Stimulated activated CD4-positive, alpha-beta T cell treated with anti-CD3 and anti-CD28 coated beads, Interleukin-2, amount 100 ng/mL, for 48 hours (primary cell): ENCODE measurements at places on chromosomes 12 and 14.

- DNase-seq = no peak
These were observed 172.7 kb upstream of the CNOT2 start for GRCh38 chr12:70070494-70071007.

DNA sequence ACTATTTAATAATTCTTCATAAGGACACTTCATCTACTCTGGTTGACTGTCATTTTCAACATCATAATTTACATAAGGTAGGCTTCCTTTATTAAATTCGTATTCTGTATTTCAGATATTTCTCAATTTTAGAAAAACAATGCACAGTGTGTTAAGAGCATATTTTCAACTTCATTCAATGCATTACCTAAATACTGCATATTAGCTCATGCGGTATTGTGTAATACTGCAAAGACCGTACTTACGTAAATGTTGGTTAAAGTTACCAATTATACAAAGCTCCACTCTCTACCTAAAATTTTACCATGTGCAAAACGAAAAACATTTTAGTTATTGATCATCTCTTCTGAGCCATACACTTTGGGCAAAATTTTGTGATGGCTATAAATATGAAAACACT lies 62.8 kb downstream of the EXOC5 start:
- DNase-seq = no peak

GRCh38 chr12:45200491-45201043 lies 15.3 kb upstream of the ANO6 start:
- no peak for DNase-seq

GRCh38 chr14:51653775-51654532 lies 2.2 kb downstream of the FRMD6 start:
- DNase-seq = no peak

GRCh38 chr12:26566675-26567074 lies 266.3 kb downstream of the ITPR2 start:
- no peak for DNase-seq

DNA sequence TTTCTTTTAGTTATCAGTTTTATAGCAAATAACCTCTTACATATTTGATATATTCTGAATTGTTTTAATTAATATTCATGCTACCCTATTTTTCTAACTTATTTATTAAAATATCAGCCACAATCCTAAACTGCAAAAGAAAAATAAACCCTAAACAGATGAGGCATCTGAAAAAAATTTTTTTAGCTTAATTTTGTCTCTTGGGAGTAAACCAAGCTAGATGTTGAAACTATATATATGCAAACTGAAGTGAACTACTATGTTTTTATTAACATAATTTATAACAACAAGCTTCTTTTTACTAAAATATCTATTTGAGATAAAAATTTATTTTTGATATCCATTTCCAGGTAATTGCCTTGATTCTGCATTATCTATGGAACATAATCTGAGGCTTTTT lies 87.6 kb downstream of the PTPRQ start:
- DNase-seq = no peak

- no peak for DNase-seq
These were observed 25.3 kb downstream of the PHLDA1 start for GRCh38 chr12:76006028-76006925.

DNA sequence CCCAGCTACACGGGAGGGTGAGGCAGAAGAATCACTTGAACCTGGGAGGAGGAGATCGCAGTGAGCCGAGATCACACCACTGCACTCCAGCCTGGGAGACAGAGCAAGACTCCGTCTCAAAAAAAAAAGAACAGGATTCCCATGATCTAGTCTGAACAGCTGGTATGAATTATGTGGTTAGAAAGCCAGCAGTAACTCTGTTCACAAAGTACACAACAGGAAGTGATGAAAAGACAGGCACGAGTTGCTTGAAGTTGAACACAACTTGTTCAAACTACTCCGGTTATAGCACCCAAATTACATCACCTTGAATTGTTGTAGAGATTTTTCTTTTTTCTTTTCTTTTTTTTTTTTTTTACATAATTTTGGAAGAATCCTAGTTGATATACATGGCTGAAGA lies 238.8 kb upstream of the RGS6 start:
- no peak for DNase-seq

DNA sequence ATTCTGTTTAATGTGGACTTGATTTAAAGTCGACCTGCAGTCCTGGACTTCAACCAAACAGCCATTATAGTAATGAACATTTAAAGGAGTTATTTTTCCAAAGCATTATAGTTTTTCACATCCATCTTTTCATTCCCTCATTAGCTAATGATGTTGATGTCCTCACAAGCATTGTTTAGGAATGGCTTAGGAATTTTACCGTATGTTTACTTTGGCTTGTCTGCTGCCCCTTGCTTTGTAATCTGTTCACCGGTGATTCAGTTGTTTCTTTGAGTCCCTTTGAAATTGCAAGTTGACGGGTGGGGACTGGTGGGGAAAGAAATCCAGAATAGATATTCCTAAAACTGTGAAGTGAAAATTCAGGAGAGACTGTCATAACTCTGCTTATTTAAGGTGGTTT lies 25.4 kb downstream of the PRKCH start:
- DNase-seq = no peak

DNA sequence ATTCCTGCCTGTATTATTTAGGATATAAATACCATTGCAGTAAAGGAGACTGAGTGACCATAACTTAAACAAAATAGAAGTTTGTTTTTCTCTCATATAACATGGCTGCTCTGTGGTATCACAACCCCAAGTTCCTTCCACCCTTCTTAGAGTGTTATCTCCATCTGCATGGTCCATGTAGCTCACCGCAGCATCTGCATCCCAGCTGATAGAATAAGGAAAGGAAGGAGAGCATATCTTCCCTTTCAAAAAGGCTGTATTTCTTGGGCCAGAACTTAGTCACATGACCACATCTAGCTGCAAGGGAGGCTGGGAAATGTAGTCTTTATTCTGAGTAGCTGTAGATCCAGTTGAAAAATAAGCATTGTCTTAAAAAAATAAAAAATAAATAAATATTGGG lies 184.8 kb upstream of the NUDT4 start:
- DNase-seq = no peak

- no peak for DNase-seq
These were observed 5.2 kb upstream of the HELB start for GRCh38 chr12:66297080-66297479.

- DNase-seq = no peak
These were observed 11.5 kb upstream of the NT5DC3 start for GRCh38 chr12:103852498-103852997.

DNA sequence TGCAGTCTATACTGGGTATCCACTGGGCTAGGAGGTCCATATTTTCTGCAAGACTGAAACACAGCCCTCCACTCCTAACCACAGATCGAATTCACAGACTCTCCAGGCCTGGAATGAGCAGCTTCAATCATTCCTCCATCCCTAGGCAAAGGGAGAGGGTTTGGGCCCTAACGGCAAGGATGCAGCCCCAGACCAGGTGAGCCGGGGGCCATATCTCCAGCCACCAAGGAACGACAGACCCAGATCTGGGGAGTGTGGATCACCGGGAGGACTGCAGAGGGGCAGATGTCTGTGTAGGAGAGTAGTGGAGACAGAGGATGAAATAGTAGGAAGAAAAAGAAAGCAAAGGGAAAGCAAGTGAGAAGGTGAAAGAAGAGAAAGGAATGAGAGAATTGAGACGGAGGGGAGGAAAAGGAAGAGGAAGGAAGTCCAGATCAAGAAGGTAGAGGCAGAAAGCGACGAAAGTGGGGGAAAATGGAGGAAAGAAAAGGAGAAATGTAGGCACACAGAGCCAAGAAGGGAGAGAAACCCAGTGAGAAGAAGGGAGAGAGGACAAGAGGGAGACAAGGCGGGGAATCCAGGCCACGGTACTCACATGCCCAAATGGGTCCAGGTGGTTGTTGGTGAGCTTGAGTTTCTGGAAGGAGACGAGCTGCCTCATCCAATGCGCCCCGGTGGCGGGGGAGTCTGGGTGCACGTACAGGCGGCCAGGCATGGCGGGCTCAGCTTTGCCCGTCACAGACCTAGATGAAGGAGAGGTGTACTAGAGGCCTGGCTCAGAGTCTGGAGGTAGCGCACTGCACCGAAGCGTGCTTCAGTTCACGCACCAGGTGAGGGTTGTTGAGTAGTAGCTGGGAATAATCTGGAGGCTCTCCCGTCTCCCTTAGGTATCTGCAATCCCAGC lies 7.7 kb downstream of the TBX5 start:
- DNase-seq = no peak

DNA sequence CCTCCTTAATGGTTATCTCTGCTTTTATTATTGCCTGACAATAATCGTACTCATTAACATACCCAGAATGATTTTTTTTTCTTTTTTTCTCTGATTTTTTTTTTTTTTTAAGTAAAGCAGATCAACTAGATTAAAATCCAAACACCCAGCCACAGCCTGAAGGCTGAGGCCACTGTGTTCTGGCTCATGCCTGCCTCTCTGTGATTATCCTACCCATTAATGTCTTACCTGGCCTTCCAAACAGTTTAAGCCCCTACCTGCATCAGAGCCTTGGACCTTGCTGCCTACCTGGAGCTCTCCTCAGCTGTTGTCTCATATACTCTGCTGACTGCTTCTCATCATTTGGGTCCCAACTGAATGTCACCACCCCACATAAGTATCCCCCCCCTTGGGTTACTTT lies 6.8 kb upstream of the TMED10 start:
- DNase-seq = no peak

- DNase-seq = no peak
These were observed 6.5 kb downstream of the JDP2 start for GRCh38 chr14:75434138-75434889.

- DNase-seq = no peak
These were observed 9.7 kb downstream of the KRT76 start for GRCh38 chr12:52767427-52767826.

DNA sequence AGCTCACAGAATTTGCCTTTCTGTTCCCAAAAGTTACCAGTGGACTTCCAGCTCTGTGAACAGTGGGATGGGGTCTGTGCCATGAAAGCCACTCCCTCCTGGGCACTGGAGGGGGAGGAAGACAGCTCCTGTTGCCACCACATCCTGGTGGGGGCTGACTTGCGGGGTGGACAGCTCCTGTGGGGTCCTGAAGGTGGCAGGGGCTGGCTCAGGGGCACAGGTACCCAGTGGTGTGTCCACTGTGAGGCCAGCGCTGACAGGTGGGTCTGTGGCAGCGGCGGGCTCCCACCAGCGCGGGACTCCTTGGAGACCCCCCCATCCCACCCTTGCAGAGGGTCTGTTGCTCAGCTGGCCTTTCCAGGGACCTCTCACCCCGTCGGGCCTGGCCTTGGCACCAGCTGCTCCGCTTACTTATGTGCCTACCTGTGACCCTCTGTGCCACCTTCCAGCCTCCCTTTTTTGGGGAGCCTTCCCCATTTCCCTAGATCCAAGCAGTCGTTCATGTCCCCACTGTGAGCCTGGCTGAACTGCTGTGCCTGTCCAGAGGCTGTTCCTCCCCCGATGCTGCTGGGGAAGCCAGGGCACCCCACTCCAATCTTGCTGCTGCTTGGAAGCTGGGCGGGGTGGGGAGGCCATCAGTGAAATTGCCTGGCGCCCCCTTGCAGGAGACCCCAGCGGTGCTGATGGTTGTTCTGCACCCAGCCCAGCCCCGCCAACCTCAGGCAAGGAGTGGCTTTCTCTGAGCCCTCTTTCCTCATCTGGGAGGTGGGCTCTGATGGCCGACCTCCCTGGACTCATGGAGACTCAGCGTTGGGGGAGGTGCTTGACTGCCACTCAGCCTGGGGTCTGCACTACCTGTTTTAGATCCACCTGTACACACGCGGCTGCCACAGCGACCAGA lies 2.2 kb downstream of the TEDC1 start:
- DNase-seq = no peak

DNA sequence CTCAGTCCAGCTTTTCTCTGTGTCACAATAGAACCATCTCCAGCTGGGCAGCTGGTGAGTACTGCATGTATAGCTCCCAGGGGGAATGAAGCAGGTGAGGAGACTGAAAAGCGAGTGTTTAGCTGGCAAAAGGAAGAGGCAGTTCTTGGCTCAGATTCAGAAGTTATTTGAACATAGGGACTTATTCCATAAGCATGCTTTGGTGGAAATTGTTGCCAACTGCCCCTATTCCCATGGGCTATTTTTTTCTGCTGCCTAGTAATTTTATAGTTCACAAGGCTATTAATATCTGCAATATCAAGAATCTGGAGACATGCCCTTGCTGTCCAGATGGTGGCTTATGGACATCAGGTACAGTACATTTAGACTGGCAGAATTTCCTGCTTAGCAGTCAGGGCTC lies 1112.7 kb downstream of the LRFN5 start:
- DNase-seq = no peak

- no peak for DNase-seq
These were observed 173.3 kb downstream of the NOVA1 start for GRCh38 chr14:26424537-26424936.

- no peak for DNase-seq
These were observed 133.8 kb downstream of the BCAT1 start for GRCh38 chr12:24815114-24815423.

DNA sequence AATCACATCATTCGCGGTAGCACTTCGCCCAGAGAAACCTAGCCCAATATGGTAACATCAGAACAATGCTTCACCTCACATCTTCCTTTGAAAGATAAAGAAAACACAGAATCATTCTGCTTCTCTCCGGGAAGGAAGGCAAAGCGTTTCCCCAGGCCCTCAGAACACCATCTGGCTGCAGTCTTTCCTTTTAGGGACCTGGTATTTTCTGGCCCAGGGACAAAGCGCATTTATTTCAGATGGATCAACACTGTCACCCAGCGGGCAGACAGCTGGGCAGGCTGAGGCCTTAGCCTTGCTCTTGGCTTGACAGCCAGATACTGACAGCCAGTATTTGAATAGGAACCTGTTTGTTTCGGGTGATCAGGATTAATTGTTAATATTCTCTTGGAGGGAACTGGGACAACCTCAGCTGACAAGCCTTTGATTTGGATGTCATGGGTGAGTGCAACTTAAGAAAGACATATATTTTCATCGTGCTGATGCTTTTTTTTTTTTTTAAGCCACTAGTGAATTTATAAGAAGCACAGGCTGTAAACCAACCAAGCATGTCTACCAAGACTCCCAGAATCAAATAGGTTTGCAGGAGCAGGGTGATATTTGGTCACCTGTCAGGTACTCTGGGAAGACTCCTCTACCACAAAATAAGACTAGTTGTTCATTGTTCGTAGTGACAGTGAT lies 118.9 kb downstream of the VEZT start:
- DNase-seq = no peak

GRCh38 chr12:54697851-54698250 lies 49.7 kb upstream of the DCD start:
- DNase-seq = no peak
